ENCODE measurements at places on chromosomes 2 and 18.

- no peak for DNase-seq
Measured at GRCh38 chr18:56235481-56236013, 402.8 kb downstream of the TXNL1 start.

GRCh38 chr2:9983401-9984216, 32.1 kb downstream of the GRHL1 start:
- no peak for DNase-seq

DNA sequence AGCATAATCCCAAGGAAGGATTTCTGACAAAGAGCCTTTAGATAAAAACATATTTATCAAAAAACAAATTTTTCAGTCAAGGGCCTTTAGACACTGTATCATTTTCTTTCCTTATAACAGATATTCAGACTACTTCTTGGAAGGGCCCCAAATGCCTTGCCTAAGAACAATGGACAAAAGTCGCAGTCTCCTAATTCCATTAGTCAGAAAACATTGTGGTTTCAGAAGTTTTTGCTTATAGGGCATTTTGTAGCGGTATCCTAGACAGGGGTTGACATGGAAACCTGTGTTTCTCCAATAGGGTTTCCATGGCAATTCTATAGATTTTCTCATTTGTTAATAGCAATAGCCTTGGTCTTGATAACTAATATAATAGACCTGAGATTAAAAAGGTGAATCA, 36.7 kb upstream of the AGPS start:
- DNase-seq = no peak

DNA sequence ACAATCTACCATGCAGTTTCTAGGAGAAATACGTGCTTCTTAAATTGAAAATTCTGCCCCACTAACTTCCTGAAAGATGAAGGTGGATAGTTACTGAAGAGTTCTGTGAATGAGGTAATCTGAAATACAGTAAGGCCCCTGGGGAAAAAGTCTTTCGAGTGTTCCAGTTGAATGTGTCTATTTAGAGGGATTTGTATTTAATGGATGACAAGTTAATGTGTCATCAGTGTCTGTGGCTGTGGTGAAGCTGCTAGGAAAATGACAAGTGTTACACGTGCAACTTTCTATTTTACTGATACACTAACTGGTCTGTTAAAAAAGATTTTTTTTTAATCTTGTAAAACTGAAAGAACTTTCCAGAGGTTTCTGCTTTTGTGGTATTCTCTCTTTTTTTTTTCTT, 384.6 kb downstream of the STK39 start:
- DNase-seq = no peak

DNA sequence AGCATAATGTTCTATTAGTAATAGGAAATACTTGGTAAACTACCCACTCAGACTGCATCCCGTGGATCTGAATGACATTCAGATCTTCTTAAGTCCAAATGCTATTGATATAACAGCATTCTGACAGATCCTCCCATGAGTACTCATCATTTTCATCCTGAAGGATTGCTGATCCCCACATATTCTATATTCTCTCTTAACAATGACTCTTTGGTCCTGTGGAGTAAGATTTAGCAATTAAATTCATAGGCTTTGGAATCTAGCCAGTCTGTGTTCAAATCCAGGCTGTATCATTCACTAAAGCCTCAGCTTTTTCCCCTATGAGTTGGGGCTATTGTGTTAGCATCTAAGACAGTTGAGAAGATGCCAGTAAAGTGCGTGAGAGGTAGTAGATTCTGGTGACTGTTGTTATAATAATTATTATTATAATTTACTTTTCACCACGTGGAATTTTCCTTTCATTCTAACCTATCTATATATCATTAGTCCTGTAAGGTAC, 591.3 kb upstream of the SYT4 start:
- no peak for DNase-seq

DNA sequence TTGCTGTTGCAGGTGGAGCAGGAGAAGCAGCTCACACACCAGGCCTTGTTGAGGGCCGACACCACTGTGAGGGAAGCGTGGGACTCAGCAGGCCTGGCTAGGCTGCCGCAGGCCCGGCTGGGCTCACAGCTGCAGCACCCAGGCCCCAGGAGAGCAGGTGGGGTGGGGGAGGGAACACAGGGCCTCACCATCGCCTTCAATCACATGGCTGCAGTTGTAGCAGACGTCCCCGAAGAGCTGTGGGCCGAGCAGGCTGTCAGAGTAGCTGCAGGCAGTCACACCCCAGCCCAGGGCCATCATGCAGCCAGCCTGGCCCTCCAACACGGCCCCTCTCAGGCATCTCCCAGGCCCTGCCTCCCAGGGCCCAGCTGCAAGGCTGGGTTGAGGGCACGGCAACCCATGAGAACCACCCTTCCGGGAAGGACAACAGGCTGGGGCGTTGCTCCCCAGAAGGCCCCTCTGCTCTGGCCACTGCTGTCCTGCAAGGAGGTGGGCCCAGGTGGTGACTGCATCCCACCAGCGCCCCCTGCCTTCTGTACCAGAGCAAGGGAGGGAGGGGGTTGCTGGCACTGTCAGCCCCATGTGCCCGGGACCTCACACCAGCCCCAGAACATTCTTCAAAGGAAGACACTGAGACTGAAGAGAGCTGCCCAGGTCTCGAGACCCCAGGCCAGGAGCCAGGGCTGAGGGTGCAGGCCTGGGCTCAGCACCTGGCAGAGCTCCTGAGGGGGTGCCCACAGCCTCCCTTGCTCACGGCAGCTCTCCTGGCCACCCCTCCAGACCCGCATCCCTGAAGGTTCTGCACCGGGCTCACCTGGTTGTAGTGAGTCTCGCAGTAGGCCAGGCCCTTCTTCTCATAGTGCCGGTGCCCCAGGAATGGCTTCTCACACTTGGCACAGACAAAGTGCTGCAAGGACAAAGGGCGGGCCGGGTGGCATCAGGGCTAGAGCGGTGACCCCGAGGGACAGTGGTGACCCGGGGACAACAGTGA, 5.6 kb upstream of the GPR17 start:
- peak; percentile 64 for DNase-seq

GRCh38 chr18:37445368-37445767, 120.2 kb downstream of the CELF4 start:
- no peak for DNase-seq

GRCh38 chr2:177724398-177725287, 332.1 kb downstream of the AGPS start:
- DNase-seq = peak; percentile 64

GRCh38 chr2:6605836-6606505, 259.7 kb downstream of the CMPK2 start:
- DNase-seq = no peak

GRCh38 chr2:111667542-111668273, 216.3 kb downstream of the ANAPC1 start:
- no peak for DNase-seq

GRCh38 chr2:45418532-45418931, 192.5 kb downstream of the SRBD1 start:
- no peak for DNase-seq

DNA sequence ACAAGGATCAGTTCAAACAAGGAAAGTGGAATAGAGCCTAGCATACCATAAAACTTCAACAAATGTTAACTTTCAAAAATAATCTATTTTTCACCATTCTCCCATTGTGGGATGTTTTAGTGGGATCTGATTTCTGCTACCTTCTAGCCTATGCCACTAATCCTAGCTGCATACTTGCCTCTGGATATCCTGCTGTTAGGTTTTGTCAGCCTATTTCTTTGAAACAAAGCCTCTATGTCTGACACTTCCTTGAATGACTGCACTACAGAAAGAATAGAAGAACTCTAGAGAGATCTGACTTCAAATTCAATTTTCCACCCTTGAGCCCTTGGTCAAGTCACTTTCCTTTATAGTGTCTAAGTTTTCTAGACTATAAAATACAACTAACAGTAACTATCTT, 291.5 kb downstream of the PTH2R start:
- no peak for DNase-seq

- no peak for DNase-seq
Measured at GRCh38 chr2:208820014-208820688, 413.6 kb downstream of the PTH2R start.

DNA sequence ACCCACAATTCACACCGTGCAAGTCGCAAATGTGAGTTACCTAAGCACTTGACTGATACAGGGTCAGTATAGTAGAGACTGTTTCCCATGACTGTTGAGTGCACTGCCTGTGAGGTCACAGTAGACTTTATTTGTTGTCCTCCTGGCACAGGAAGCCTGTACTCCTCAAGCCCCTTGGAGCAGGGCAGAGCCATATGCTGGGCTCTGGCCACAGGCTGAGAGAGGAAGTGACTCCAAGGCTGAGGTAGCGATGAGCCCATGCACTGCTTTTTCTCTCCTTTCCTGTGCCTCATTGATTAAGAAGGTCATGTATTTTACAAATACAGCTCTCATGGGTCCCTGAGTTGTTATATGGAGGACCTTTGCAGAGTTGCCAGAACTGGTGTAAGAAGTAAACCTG, 287.7 kb downstream of the SRBD1 start:
- DNase-seq = no peak

GRCh38 chr2:234989183-234989701, 37.4 kb downstream of the SH3BP4 start:
- DNase-seq = no peak

DNA sequence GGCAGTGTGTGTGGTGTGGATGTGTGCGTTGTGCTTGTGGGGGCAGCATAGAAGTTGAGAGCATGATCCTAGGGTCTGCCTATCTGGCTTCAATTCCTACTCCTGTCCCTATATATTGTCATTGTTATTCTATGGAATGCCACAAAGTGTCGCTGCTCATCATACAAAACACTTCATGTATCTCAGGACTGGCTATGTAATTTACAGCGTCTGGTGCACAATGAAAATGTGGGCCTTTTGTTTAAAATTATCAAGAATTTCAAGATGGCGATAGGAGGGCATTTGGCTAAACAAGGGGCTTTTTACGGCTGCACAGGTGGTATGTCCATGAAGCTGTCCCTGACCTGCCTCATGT, 3.4 kb downstream of the SERPINB2 start:
- DNase-seq = no peak

DNA sequence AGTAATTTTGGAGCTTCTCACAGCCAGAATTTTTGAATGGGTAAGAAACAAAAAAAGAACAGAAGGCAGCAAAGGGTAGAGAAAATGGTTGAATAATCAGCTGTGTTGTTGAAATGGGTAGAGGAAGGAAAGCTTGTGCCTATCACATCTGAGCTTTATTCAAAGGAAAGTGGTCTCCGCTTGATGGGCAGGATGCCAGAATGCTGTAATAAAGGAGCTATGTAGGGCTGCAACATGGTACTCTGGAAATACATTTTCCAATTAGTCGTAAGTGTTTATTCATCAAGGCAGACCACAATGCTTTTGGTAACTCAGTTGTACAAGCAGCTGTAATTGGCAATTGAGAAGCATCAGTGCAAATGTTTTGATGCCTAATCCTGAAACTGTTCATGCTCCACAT, 196.9 kb downstream of the ICOS start:
- DNase-seq = no peak

GRCh38 chr2:205959521-205959920, 126.5 kb downstream of the INO80D start:
- DNase-seq = no peak

DNA sequence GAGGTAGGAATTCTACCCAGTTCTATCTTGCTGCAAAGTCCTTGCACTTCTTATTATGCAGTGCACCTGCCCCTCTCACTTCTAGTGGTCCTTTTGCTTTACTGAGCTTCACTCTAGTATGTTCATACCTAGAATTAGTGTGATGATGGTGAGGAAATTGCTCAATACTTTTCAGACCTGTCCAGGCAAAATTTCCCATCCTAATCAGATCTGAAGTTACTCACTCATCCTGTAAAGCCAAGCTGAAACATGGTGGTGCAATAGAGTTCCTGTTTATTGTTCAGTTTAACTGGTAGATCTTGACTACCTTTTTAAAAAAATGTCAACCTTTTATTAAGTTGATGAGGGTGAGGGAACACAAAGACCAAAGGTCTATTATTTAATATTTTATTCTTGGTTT, 12.6 kb upstream of the FIGN start:
- DNase-seq = no peak

DNA sequence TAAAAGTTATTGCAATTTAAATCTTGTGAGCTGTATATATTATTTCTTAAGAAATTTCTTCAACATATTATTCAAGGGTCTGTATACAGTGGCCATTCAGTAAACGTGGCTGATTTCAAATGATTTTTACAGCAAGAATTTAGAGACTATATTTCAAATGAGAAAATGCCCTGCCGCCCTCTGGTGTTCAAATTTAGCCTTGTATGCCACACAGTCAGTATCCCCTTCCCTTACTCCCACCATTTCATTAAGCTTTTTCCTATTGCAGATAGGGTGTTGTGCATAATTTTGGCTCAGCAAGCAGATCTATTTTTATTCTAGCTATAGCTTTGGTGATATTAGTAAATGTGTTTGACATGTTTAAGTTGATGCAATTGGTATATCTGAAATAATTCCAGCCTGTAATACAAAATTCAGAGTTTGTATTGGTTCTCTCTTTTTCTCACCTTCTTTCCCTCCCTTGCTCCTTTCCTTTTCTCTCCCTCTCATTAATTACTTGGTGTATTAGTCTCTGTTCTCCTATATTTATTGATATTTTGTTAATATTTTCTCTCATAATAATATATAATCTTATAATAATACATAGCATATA, 22.8 kb upstream of the SCN7A start:
- no peak for DNase-seq

DNA sequence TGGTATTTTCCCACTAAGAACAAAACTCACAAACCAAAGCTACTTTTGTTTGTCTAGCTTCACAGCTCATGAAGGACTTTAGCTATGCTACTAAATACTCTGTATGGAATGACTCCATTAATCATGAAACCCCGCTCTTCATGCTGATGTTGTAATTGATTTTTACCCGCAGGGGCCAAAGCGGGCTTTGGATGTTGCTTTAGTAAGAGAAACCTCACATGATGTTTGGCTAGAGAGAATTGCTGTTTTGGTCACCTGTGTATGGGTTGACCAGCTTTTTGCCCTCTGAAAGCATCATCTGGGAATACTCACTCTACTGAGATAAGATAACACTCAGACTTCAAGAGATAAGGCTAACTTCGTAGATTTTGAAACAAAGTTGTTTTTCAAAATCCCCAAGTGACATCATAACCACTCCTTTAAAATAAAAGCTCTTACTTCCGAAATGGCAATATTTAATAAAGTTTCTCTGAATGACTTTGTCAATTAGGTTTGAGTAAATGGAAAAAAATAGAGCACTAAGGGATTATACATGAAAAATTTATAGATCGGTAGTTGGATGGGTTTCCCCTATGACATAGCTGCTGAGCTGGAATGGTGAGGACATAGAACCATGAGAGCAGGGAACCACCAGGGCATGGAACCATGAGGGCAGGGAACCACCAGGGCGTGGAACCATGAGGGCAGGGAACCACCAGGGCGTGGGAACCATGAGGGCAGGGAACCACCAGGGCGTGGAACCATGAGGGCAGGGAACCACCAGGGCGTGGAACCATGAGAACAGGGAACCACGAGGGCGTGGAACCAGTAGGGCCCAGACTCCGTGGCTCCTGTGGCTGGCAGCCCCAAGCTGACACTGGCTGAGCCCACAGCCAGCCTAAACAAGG, 31.9 kb downstream of the ACKR3 start:
- DNase-seq = no peak

DNA sequence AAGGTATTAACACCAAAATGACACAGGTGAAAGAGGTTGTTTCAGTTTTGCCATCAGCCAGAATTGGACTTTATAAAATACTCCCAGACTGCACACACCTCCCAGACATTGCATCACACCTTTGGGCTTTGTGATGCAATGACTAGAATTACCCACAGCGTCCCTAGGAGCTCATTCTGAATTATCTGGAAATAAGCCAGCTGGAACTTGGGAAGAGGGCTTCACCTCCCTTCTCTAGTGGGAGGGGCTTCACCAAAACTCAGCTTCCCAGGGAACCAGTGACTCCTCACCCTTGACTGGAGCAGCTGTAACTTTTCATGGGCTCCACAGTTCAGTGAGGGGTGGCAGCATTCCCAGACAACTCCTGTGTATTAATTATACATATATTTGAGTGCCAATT, 83.1 kb upstream of the BZW1 start:
- DNase-seq = no peak

Data from stimulated activated CD8-positive, alpha-beta memory T cell treated with anti-CD3 and anti-CD28 coated beads, Interleukin-4, amount 100 ng/mL, for 48 hours (primary cell).